ENCODE measurements at places on chromosomes 13 and 19.

DNA sequence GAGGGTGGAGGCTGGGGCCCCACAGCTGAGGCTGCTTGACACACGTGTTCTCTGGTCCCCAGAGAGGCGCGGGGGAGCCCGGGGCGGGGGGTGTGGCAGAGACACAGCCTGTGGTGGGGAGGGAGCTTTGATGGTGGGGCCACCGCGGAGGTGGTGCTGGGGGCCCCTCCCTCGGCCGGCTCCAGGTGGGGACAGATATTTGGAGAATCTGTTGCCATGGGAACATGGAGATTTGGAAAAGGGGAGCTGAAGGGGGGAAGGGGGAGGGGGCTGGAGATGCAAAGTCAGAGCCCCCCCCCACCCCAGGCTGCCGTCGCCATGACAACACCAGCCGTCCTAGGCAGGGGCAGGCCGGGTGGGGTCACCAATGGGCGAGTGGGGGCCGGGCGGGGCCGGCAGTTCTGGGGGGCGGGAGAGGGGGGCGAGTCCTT lies 1.2 kb downstream of the PRKCG start:
- DNase-seq, result no peak

DNA sequence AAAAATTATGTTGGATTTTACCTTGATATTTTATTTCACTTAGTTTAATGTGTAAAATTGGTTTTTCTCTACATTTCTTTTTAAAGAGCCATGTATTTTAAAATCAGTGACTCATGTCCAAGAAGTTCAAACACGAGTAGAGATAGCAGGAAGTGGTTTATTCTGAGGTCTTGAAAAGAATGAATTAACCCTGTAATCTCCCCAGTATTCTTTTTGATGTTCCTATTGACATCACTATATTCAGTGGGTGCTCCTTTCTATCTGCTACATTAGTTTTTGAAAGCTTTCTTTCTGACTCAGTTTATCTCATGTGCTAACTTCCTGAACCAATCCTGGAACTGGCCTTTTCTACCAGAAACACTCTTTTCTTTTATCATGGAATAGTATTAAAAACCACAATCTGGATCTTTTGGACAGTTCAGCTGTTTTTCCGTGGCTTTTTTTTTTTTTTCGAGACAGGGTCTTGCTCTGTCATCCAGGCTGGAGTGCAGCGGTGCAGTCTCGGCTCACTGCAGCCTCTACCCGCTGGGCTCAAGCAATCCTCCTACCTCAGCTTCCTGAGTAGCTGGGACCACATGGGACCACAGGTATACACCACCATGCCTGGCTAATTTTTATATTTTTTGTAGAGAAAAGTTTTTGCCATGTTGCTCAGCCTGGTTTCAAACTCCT lies 114.9 kb downstream of the PCCA start:
- peak; percentile 22 for DNase-seq

GRCh38 chr13:113393226-113393562 lies 29.3 kb upstream of the GRTP1 start:
- no peak for DNase-seq

- DNase-seq, result no peak
Observed at GRCh38 chr13:28320884-28321574, 173.9 kb downstream of the FLT1 start.

GRCh38 chr19:56367829-56368711 lies 25.3 kb downstream of the ZNF582 start:
- DNase-seq, result peak; percentile 89

DNA sequence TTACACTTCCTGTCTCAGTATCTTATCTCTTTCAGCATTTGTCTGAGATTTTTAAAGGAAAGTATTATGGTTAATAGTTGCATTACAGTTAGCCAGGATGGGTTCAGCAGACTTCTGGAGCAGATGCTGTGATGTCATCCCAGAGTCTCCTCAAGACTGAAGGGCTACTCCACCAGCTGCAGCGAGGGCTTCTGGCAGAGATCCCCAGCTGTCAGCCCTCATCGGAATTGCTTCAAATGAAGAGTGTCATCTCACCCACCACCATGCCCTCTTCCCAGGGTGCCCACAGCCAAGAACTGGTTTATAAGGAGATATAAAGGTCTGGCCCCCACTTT lies 84.4 kb downstream of the FAM216B start:
- no peak for DNase-seq

GRCh38 chr13:79999601-80000000 lies 341.3 kb downstream of the SPRY2 start:
- DNase-seq, result no peak

DNA sequence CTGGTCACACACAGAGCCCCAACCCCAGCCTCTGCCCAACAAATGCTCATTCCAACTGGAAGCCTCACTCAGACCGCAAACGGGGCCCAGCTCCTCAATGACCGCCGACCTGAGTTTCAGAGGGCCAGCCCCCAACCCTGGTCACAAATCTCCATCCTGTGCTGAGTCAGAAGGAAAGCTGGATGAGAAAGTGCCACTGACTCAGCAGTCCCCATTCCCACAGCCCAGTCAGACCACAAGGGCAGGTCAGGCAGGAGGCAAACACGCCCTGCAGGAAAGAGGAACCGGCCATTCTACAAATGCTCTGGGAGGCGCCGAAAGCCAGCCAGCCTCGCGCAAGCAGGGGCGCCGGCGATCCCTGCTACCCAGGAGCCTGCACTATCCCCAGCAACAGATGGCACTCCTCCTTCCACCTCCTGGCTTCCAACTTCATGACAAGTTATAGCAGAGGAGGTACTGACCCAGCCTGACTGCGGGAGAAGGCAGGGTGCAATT lies 14.1 kb upstream of the PRKD2 start:
- no peak for DNase-seq

- no peak for DNase-seq
Observed at GRCh38 chr19:4174895-4175668, 7.3 kb downstream of the SIRT6 start.

DNA sequence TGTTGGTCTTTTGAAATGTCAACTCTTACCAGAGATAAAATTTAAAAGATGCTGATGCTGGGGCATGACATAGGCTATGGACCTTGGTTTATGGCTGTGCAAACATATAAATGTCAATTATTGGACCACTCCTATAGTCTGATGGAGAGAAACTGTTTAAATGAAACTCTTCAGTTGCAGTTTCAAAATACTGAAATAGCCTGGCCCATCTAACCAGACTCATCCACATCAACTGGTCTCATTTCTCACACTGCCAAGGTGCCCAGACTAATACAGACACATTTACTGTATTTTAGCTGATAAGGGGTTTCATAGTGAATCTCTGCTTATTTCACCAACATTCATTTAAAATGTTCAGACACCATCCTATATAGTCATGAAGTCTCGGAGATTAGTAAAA lies 19.9 kb downstream of the SERPINE3 start:
- no peak for DNase-seq

- no peak for DNase-seq
Observed at GRCh38 chr13:73849292-73849691, 284.9 kb downstream of the KLF12 start.

DNA sequence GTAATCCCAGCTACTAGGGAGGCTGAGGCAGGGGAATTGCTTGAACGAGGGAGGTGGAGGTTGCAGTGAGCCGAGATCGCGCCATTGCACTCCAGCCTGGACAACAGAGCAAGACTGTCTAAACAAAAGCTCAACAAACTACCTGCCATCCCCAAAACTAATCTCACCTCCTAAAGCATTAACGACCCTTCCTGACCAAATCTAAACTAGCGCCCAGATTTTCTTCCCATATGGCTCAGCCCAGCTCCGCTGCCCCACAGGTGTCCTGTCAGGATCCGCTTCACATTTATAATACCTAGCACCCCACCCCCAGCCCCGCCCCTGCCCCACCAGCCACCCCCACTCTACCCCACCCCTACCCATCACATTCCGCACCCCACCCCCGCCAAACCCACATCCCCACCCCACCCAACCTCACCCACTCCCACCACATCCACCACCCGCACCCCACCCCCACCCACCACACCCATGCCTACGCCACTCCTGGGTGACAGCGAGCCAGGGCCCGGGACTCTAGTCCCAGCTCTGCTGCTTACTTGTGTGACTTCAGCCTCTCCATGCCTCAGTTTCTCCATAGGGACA lies 599 bp downstream of the C19orf12 start:
- no peak for DNase-seq

DNA sequence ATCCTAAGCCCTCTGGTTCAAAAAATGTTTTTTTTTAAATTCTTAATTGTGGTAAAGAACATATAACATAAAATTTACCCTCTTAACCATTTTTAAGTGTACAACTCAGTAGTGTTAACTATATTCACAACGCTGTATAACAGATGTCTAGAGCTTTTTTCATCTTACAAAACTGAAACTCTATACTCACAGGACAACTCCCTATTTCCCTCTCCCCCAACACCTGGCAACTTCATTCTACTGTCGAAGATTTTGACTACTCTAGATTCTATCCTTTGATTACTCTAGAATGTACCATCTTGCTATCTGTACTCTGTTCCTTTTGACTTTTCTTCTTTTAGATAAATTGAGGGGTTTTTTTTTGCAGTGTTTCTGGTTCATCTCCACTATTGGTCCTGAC lies 200.4 kb downstream of the KLF12 start:
- DNase-seq, result no peak

GRCh38 chr13:46160471-46161066 lies 21.4 kb downstream of the LCP1 start:
- peak; percentile 50 for DNase-seq

GRCh38 chr19:29690842-29691241 lies 24.2 kb downstream of the C19orf12 start:
- peak; percentile 64 for DNase-seq

DNA sequence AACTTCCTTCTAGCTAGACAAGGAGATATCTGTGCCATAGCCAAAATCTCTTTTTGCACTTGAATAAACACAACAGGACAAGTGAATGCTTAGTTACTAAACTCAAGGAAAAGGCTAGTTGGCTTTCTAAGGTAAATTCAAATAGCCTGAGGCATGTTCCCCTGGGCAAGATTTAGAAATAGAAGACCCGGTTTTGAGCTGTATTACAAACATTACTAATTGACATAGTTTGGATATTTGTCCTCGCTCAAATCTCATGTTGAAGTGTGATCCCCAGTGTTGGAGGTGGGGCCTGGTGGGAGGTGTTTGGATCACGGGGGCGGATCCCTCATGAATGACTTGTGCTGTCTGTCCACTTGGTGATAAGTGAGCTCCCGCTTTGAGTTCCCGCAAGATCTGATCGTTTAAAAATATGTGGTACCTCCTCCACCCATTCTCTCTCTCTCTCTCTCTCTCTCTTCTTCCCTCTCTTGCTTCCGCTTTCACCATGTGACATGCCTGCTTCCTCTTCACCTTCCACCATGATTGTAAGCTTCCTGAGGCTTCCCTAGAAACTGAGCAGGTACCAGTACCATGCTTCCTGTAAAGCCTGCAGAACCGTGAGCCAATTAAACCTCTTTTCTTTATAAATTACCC lies 3.9 kb upstream of the KBTBD6 start:
- DNase-seq, result no peak

DNA sequence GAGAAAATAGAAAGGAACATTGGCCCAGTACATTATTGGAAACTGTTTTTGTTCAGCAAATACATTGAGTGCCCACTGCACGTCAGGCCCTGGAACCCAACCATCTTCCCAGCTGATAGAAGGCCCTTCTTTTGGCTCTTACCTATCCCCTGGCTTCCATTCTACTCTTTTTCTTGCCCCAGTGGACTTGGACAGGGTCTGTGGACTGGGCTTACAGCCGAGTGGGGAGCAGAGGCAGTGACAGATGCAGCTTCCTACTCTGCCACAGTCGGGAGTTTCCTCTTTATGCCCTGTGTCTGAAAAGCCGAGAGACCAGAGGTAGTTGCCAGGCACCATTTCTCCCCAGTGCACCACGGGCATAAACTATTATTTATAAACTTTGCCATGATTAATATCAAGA lies 70.4 kb downstream of the ARHGAP35 start:
- DNase-seq, result no peak

DNA sequence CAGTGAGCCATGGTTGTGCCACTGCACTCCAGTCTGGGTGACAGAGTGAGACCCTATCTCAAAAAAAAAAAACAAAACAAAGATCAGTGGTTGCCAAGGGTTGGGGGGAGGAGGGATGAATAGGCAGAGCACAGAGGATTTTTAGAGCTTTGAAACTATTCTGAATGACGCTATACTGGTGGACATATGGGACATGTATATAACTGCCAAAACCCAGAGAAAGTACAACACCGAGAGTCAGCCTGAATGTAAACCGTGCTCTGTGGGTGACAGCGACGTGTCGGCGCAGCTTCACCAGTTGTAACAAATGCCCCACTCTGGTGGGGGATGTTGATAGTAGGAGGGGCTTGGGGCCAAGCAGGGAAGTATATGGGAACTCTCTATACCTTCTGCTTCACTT lies 32.9 kb downstream of the ZIC5 start:
- no peak for DNase-seq

DNA sequence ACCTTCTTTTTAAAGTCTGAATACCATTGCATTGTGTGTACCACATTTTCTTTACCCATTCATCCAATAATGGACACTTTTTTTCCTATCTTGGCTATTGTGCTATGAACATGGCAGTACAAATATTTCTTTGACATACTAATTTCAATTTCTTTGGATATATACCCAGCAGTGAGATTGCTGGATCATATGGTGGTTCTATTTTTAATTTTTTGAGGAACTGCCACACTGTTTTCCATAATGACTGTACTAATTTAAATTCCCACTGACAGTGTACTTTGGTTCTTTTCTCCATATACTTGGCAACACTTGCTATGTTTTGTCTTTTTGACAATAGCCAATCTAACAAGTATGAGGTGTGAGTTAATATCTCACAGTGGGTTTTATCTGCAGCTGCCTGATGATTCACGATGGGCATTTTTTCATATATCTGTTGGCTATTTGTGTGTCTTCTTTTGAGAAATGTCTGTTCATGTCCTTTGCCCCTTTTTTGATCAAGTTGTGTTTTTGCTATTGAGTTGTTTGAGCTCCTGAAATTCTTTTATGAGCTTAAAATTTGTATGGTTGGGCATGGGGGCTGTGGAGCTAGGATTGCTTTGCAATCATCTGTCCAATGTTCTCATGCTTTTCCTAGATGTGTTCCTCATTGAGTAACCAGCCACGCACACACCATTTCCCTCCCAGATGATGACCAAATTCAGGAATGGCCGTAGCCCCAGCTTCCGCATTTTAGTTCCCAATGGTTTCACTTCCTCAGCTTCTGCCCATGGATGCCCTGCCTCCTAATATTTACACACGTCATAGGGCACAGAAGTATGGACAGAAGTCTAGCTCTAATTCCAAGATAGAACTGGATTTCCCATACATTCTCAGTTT lies 380.0 kb upstream of the SGCG start:
- no peak for DNase-seq

- DNase-seq, result no peak
Observed at GRCh38 chr19:38891771-38892170, 7.6 kb downstream of the SIRT2 start.

DNA sequence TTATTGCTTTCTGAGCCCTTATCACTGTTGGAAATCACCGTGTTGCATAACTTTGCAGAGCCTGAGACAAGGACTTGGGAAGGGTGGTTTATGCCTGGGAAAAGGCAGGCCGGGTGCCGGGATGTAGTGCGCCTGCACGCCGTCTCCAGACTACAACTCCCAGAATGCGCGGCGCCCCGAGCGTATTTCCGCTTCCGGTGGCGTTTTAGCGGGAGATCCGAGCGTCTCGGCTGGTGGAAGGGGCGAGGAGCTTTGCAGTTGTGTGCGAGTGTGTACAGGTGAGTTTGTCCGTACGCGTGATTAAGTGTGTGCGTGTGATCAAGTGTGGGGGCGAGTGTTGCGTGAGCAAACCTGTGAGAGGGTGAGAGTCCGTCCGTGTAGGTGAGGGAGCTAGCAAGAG lies 75.4 kb downstream of the PEG3 start:
- DNase-seq, result no peak
